NK-92 treated with Interleukin-12 subunit alpha and Interleukin-12 subunit beta, amount 100 ng/mL, for 24 hours (cell line): ENCODE measurements at places on chromosomes 12 and 14.

DNA sequence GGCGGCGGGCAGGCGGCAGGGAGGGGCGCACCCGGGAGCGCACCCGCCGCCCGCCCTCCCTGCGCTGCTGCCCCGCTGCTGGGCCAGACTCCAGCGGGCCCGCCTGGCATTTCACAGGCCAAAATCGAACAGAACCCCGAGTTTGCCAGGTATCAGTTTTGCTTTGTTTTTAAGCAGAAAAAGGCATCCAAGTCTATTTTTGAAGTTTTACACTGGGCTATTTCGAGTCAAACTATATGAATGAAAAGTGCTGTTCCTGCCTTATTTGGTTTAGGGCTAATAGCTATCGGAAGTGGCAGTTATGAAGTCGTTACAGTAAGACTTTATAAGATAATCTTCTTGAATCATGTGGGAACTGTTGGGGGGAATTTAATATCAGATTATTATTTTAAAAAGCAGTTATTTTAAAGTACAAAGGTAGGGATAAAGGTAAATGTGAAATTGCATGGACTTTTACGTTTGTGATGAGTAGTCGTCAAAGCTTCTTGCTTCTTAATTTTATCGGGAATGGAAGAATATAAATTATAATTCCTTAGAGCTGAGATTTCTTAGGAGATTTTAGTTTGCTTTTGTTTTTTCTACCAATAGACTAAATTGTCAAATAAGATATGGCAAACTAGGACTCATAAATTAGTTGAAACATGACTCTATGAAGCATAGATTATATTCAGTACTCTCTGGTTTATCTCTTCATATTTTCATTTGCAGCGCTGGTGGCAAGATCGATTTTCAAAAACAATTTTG is 1.1 kb downstream of the MSRB3 start:
- no peak for DNase-seq

DNA sequence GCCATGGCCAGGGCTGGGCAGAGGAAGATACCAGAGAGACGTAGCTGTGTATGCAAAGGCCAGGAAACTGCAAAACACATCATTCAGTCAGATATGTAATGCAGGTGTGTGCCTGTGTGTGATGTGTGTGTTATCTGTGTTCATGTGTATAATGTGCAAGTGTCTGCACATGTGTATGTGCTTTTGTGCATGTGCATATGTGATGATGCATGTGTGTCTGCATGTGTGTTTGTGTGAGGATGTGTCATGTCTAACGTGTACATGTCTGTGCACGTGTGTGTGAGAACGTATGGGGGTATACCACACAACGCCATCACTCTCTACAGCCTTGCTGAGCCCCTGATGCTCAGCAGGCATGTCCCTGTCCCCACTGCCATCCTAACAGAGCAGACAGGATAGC is 9.7 kb downstream of the DIO3 start:
- DNase-seq: no peak

- no peak for DNase-seq
These were observed 64.8 kb downstream of the CCDC60 start for GRCh38 chr12:119399301-119399700.

- DNase-seq: no peak
These were observed 133.6 kb upstream of the NAV3 start for GRCh38 chr12:77697126-77697525.

DNA sequence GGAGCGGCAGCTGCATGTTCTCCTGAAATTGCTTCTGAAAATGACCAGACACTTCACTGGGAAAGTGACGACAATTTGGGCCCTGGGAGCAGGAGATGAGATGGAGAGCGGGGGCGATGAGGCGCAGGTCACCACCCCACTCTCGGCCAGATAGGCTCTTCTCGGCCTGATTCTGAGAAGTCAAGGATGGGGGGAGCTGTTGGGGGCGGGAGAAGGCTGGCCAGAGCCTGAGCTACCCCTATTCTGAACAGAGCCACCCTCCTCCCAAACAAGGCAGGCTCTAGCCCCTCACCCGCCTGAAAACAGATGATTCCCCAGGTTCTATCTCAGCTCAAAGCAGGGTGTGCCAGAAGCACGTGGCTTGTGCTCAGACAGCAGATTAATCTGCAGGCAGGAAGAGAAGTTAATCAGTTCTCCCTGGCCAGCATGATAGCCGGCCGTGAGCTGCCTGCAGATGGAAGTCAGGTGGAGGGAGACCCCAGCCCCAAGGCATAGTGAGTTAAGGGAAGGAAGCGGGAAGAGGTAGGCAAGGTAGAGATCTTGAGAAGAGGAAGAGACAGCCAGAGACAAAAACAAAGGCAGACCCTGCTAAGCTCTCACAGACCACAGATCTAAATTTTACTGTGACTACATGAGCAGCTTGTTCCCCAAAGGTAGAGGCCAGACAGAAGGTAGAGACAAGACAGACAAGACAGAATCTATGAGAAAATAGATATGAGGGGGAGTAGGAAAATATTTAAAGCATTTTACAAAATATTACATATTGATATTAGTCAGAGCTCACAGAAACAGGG is 10.9 kb upstream of the TAC3 start:
- no peak for DNase-seq
